ENCODE measurements at places on chromosomes 7 and 10. TPM values are rescaled to one million over a fixed set of nuclear protein-coding genes. Genes with fewer than 3 reads are reported as not detected.

The SUN3 gene
- total RNA-seq: not detected

The FGF8 gene
- not detected for total RNA-seq

The TET1 gene
- total RNA-seq: 0.37 TPM

The SLC29A4 gene
- total RNA-seq: 23.8 TPM

The ACTL6B gene
- not detected for total RNA-seq

The OPN4 gene
- total RNA-seq: 0.17 TPM

The ARF5 gene
- total RNA-seq: 308 TPM

The SLC25A13 gene
- 45.0 TPM for total RNA-seq

The THSD7A gene
- total RNA-seq: 0.20 TPM

The HIBADH gene
- total RNA-seq: 171 TPM

The OR6B1 gene
- not detected for total RNA-seq

The OGDHL gene
- 13.9 TPM for total RNA-seq

The GBX1 gene
- not detected for total RNA-seq

The AQP1 gene
- total RNA-seq: not detected

The CPN1 gene
- not detected for total RNA-seq

The NUP42 gene
- 30.1 TPM for total RNA-seq

The FEZF1 gene
- not detected for total RNA-seq

The NKX1-2 gene
- not detected for total RNA-seq

The LHFPL3 gene
- not detected for total RNA-seq

The AS3MT gene
- total RNA-seq: 1.2 TPM

The SPDYE16 gene
- total RNA-seq: not detected

The SLC26A4 gene
- total RNA-seq: not detected

The SPDYE5 gene
- total RNA-seq: not detected

The CYP2C19 gene
- 0.41 TPM for total RNA-seq

The C10orf143 gene
- not detected for total RNA-seq

The MORN4 gene
- total RNA-seq: 8.2 TPM

The TMEM26 gene
- not detected for total RNA-seq

The SHTN1 gene
- 5.8 TPM for total RNA-seq

The BUB3 gene
- 117 TPM for total RNA-seq

The CNPY4 gene
- total RNA-seq: 9.5 TPM

The GCK gene
- not detected for total RNA-seq

The SEMA3D gene
- not detected for total RNA-seq

The ZNF716 gene
- total RNA-seq: not detected

The CYP17A1 gene
- not detected for total RNA-seq

The DRGX gene
- total RNA-seq: not detected

The PRSS37 gene
- not detected for total RNA-seq

The TFR2 gene
- 0.27 TPM for total RNA-seq

The C7orf33 gene
- not detected for total RNA-seq

The CRCP gene
- total RNA-seq: 131 TPM

The MUC3A gene
- 0.20 TPM for total RNA-seq

The DEPP1 gene
- total RNA-seq: 2.8 TPM

The FAM13C gene
- not detected for total RNA-seq

The RBP3 gene
- not detected for total RNA-seq

The ZNF853 gene
- total RNA-seq: not detected

The ICA1 gene
- 2.1 TPM for total RNA-seq

The TYW1B gene
- 0.78 TPM for total RNA-seq

The PFKP gene
- 971 TPM for total RNA-seq

The FKBP6 gene
- total RNA-seq: not detected

The NUTM2A gene
- total RNA-seq: 1.7 TPM

The SERPINE1 gene
- 42.4 TPM for total RNA-seq

The CPA2 gene
- not detected for total RNA-seq

The SVOPL gene
- total RNA-seq: not detected

The ELN gene
- not detected for total RNA-seq

The OR6V1 gene
- total RNA-seq: not detected
